ENCODE measurements at places on chromosomes 12 and 14.

DNA sequence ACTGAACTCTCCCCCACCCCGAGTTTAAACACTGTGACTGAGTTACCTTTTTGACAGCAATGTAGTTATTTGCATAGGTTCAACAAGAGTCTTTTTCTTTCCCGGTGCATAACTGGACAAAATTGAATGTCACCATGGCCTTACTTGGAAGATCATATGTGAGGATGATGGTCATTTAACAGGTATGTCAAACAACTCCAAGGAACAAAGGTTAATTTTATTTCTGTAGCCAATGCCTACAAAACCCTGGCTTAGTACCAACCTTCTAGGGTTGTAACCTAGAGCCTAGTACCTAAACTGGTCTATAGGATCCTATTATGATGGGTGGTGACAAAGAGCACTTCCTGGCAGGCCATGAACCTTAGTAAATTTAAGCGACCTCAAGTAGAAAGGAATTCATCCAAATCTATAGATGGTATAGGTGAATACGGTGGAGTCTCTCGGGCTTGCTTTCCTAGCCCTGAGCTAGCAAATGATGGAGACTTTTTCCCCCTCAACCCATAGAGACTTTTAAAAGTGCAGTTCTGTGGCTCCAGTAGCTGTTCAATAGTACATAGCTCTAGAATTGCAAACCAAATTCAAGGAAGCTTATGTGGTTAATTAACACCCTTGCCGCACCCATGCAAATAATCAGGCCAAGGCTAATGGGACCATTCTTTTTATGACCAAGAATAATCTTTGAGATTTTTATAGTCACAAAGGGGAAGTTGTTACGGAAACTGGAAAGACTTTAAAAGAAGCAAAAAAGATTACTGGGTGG, 89.0 kb downstream of the SLC38A1 start:
- DNase-seq, result no peak

DNA sequence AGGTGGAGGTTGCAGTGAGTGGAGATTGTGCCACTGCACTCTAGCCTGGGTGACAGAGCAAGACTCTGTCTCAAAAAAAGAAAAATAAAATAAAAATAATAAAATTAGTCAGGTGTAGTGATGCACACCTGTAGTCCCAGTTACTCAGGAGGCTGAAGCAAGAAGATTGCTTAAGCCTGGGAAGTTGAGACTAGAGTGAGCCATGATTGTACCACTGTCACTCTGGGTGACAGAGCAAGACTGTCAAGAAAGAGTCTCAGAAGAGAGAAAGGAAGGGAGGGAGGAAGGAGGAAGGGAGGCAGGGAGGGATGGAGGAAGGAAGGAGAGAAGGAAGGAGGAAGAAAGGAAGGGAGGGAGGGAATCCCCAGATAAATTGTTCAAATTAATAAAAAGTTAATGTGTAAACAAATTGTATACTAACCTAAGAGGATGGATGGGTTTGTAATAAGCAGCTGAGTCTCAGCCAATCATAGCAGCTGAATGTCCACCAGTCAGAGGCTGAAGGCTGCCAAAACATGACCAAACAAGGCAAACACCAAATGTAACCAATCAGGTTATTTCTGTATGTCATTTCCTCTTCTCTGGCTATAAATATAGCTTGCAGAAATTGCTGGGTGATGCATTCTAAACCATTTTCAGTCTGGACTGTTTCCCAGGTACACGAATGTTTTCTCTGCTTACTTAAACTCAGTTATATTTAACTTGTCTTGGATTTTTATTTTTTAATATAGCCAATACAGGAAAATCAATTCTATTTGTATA, 6.1 kb upstream of the CDCA4 start:
- DNase-seq, result no peak

DNA sequence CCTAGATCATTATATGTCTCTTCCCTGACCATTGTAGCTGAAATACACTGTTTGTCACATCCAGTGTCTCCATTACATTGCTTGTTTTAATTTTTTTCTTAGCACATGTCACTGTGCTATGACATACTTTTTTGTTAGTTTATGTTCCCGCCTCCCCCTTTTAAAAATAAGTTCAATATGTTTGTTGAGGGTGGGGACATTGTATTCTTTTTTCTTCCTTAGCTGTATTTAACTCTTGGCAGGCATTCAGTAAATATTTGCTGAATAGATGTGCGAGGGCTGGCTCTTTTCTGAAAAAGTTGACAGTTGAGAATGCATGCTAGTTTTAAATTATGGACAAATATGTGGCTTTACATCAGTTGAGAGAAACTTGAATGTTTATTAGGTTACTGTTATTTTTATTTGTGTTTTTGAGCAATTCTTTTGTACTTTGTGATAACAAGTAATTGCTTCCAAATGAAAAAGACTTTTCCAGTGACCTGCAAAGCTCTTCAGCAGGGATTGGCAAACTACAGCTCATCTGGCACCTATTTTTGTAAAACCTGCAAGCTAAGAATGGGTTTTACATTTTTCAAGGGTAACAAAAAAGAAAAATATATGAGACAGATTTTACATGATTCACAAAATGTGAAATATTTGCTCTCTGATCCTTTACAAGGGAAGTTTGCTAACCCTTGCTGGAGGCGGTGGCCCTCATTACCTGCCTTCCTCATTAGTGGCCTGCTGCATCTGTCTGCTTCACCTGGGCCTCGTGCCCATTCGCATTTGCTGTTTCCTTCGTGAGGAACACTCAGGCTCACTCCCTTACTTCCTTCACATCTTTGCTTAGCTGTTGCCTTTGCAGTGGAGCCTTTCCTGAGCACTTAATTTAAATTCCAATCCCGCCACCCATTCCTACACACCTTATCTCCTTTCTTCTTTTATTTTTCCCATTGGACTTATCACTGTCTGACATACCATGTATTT, 229.4 kb downstream of the ERC1 start:
- no peak for DNase-seq

GRCh38 chr12:32706335-32707024, 27.4 kb downstream of the DNM1L start:
- no peak for DNase-seq

DNA sequence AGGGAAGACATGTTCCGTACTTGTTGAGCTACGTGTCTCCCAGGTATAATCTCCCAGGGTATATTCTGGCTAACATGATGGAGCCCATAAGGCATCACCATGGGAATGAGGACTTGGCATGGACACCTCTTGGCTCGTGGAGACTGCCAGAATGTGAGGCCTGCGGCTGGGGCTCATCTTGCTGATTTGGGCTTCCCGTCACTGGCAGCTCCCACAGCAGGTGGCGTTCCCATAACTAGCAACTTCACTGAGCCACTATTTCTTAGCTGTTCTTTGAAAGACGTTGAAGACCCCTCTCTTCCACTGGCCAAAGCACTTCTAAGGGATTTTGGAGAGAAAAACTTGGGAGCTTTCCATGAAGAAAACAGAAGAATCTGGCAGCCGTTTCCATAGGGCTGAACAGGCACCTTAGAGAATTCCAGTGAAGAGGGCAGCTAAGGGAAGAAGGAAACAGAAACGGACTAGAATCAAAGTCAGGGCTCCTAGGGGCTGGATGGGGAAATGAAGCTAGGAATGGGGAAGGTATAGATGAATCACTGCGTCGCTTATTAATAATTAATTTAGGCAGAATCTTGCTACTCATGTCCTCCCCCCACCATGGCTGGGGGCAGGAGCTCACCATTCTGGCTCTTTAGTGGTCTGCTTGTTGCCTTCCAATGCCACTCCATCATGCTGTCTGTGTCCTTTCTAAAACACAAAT, 39.7 kb upstream of the FOS start:
- DNase-seq, result peak; percentile 48

- no peak for DNase-seq
Measured at GRCh38 chr12:62916632-62917425, 18.1 kb downstream of the PPM1H start.

GRCh38 chr12:93624595-93625294, 52.3 kb downstream of the SOCS2 start:
- DNase-seq, result no peak

DNA sequence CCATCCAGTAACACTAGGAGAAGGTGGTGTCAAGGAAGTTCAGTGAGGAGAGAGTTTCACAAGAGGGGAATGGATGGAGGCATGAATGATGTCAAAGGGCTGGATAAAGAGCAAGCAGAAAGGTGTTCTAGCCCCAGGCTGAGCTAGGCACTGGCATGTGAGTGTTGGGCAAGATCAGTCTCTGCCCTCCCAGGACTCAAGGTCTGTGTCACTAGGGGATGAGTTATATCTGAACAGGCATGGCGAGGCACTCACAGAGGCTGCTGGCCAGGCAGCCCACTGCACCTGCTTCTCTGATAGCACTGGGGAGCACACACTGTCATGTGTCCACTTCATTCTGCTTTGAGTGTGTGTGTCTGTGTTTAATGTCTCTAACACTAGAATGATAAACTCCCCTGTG, 903.8 kb downstream of the BCL11B start:
- DNase-seq, result no peak

- DNase-seq, result peak; percentile 18
Measured at GRCh38 chr14:104112609-104113571, 25.5 kb upstream of the KIF26A start.

- no peak for DNase-seq
Measured at GRCh38 chr14:33332497-33332896, 393.8 kb downstream of the NPAS3 start.
